COR-L47 (cell line): ENCODE measurements at places on chromosomes 7 and 10.

- DNase-seq = no peak
Observed at GRCh38 chr7:71645836-71646235, 513.9 kb downstream of the GALNT17 start.

GRCh38 chr7:42175834-42176723 is 60.9 kb downstream of the GLI3 start:
- no peak for DNase-seq

GRCh38 chr10:52703451-52703850 is 69.1 kb downstream of the MBL2 start:
- DNase-seq = no peak

DNA sequence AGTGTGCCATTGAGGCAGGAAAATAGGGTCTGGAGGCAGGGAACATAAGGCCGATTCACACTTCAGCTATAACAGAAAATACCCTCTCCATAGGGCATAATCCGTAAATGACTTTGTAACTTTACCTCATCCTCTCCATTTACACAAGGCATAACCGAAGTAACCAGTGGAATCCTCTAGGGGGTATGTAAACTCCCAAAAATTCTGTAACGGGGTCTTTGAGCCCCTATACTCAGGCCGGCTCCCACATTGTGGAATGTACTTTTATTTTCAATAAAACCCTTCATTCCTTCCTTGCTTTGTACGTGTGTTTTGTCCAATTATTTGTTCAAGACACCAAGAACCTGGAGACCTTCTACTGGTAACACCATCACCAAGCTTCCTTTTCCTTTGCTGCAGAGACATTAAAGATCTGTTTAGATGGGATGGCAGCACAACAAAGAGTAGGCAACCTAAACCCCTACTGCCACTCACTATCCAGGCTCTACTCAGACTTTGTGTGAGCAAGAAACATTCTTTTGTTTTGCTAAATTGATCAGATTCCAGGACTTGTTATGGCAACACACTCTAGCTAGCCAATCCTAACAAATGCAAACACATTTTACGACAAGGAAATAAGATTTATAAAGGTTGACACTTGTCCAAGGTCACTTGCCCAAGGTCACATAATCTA is 99.3 kb downstream of the DGKI start:
- no peak for DNase-seq

DNA sequence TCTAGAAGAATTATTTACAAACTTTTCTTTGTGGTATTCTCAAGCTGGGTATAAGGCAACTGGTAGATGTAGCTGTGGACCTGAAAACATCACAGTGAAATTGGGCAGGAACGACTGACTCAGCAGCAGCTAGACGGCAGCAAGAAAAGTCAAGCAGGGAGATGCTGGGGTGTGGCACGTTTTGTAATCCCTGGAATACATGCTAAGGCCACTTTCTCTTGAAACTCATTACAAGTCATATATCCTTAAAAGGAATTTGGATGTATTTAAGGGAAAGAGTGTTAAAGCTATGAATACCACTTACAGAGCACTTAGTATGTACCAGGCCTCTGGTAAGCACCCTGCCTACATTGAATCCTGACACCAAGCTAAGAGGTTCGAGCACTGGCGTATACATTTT is 17.4 kb downstream of the BEND7 start:
- no peak for DNase-seq

DNA sequence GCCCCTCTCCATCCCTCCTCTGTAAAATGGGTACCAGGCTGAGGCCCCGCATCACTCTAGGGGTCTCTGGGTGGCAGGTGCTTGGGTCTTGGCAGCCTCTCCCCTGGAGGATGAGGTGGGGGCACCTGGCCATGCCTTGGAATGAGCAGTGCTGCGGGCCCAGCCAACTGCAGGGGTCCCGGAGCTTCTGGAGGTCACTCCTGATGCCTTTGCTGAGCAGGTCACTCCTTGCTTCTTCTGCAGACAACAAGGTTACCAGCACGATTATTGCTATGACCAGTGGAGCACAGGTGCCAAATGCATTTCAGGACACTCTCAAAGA is 22.4 kb upstream of the ZNF488 start:
- DNase-seq = no peak

GRCh38 chr7:140679186-140679585 is 6.4 kb downstream of the ADCK2 start:
- no peak for DNase-seq

- no peak for DNase-seq
Observed at GRCh38 chr7:1012004-1012715, 29.2 kb downstream of the CYP2W1 start.

DNA sequence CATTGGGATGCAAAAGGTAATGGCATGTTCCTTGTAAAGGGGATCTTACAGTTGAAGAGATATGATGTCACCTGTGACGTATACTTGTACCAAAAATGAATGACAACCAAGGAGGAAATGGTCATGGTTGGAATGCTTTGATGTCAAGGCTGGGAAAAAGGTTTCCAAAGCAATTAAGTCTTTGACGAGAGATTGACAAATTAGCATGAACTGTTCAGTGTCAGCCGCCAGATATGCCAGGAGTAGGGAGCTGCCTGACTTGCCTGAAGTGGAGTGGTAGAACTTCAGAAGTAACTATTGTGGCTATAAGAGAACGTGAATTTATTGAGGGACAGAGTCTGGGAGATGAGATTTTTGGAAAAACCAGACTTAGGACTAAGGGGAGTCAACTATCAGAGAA is 88.1 kb downstream of the SEPTIN7 start:
- no peak for DNase-seq

DNA sequence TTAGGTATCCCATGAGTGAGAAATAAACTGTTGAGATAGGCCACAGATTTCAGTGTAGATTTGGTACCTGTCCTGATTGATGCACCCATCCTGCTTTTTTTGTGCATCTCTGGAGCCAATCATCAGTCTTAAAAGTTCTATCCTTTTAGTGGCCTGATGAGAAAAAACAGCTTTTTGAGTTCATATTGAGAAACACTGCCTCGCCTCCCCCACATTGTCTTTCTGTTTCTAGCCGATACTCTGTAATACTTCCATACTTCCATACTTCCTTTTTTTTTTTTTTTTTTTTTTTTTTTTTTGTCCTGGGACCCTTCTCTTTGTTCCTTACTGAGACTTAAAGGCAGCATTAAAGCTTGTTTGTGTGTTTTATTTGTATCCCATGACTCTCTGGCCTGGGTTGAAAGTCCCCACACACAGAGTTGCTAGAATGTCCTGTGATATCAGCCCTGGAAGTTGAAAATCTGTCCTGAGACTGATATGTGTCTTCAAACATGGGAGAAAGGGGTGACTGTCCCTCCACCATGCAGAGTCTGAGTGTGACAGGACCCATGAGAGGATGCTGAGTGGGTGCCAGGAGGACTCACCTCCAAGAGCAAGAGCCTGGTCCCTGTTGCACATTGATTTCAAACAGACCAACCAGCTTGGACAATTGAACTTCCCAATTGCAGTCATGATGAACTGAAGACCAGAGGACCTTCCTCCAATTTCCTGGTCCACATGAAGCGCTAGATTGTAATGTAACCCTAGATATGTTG is 5.7 kb downstream of the ZNF22 start:
- no peak for DNase-seq

DNA sequence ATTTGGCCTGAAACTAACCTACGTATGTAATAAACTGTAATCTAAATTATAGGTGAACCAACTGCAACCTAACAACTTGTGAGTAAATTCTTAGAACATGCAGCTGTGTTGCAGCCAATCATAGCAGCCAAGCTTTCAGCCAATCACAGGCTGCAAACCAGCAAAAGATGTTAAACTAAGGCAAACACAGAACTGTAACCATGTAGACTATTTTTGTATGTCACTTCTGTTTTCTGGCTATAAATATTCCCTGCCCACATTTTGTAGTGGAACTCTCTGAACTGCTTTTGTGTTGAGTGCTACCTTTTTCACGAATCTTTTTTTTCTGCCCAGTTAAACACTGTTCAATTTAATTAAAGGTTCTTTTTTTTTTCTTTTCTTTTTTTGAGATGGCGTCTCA is 28.2 kb upstream of the ZPBP start:
- DNase-seq = no peak

DNA sequence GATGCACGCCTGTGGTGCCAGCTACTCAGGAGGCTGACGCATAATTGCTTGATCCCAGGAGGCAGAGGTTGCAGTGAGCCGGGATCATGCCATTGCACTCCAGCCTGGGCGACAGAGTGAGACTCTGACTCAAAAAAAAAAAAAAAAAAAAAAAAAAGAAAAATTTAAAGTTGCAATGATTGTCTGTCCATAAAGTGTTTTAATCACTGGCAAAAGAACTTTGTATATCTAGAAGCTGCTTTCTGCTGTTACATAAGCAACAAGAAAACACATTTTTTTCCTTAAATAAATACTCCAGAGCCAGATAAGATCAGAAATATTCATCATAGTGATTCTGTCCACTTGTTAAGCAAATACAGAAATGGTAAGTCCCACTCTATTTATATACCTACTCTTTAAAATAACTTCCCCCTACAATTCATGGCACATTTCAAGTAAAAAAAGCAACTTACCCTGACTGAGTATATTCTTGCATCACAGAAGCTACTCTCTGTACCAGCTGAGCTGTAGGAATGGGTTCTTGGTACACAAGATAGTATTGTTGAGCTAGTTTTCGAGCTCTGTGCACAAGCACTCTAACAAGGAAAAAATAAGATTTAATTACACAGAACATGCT is 7.6 kb downstream of the PSMA2 start:
- DNase-seq = no peak

- DNase-seq = no peak
Observed at GRCh38 chr10:52615756-52616394, 156.7 kb downstream of the MBL2 start.

GRCh38 chr7:68697796-68698280 is 900.4 kb upstream of the AUTS2 start:
- no peak for DNase-seq

GRCh38 chr7:136687693-136688322 is 180.6 kb upstream of the CHRM2 start:
- peak; percentile 0 for DNase-seq

DNA sequence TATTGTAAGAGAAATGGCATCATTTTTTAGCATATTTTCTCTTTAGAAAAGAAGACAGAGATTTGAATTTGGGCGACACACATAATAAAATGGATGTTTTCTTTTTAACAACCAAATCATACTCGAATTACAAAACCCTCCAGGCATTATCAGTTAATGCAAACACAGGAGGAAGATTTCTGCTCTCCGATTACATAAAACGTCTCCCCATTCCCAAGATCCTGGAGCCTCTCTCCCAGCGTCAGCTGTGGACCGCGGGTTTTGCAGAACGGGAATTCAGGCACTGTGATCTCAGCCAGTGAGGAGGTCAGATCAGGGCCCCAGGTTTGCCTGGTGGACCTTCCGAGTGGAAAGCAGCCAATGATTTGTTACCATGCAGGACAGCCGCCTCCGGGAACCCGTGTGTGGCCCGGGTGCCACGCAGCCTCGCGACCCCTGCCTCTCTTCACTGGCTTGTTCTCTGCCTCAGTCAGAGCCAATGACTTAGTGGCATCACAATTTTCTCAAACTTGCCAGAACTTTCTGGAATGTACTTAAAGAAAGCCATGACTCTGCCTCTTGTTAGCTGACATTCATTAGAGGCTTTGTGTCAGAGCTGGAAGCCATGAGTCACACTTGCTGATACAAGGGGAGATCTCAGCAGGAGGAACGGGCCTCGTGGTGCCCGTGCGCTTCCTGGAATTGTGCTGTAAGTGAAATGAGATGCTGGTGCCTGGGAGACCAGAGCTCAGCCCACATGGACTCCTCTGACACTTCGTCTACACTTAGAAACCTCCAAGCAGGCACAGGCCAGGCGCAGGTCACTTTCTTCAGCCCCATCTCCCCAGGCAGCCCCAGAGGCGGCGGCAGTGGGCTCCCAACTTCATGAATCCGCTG is 246.1 kb downstream of the KLF6 start:
- DNase-seq = no peak

GRCh38 chr7:97771576-97771975 is 39.7 kb downstream of the TAC1 start:
- DNase-seq = no peak

GRCh38 chr10:71727738-71728737 is 8.5 kb upstream of the C10orf105 start:
- DNase-seq = no peak

DNA sequence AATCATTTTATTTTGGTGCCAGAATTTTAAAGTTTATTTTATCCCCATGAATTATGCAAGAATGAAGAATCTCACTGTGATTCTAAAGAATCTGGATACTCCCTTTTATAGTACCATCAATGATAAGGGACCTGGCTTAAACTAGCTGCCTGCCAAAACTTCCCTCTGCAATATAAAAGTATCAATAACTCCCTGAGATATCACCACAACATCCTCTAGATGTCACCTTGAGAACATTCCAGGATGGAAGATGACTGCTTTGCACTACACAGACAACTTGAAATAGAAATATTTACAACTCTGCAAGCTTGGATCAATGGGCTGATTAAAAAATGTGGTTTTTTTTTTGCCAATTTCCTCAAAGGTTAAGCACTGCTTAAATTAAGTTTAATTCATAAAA is 142.1 kb downstream of the SLC25A13 start:
- peak; percentile 28 for DNase-seq

DNA sequence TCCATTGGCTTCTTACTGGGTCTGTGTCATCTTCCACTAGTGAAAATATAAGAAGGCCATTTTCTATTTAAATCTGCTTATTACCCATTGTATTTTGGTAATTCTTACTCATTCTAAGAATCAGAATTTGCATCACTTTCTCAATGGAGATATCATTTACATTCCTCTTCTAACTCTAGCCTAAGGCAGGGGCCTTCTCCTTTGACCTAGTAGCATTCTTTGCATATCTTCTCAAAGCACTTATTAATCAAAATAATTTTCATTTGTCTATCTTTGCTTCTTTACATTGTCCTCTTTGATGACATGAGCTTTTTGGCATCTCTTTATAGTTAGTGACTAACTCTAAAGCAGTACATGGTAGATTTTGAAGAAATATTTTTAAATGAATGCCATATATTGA is 400.9 kb upstream of the SEMA3D start:
- no peak for DNase-seq

GRCh38 chr7:136056651-136057231 is 79.6 kb upstream of the MTPN start:
- no peak for DNase-seq

- DNase-seq = no peak
Observed at GRCh38 chr10:115844591-115844990, 428.4 kb downstream of the GFRA1 start.

DNA sequence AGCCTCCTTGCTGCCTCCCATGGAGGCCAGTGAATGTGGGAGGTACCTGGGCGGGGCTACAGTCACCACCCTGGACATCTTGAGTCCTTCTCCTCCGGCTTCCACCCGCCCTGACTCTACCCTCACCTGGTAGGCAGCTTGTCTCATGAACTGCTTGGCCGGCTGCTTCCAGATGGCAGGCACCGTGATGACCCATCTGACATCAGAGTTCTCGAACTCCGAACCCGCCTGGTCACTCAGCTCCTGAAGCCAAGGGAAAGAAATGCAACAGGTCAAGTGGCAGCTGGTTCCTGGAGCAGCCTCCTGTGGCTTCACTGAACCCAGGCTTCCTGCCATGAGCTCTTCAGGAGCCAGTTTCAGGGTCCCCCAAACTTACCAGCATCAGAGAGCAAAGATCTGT is 50.1 kb downstream of the HSPA12A start:
- no peak for DNase-seq
